DND-41 (cell line): ENCODE measurements at places on chromosomes 4 and X.

DNA sequence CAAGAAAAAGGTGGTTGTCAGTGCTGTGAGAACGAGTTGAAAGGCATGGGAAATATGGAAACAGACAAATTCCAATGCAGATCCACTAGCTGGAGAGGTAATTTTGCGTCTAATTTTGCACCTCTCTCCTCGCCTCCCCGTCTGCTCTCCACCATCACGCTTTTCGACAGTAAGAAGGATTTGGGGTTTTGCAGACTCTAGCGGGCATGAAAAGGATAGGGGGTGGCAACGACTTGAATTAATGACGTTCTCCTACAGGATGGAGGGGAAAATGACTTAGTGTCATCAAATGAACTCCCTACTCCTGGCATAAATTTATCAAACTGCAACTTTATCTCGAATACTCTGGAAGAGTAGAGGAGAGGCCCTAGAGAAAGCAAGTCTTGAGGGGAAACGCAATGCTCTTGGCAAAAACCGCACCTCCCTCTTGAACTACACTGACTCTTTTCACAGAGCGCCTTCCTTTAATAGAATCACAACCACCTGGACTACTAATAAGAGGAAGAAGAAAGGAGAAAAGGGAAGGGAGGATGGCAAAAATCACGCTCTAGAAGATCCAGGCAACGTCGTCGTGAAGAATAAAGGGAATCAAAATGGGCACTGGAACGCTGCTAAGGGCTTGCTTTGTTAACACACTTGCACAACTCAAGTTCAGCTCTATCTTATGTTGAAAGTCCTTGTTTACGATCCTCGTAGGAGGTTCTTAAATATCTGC lies 871 bp upstream of the SLITRK2 start:
- no peak for DNase-seq

GRCh38 chr4:52853351-52853750 lies 8.8 kb upstream of the RASL11B start:
- DNase-seq: no peak

GRCh38 chrX:136736690-136737089 lies 44.0 kb downstream of the ARHGEF6 start:
- no peak for DNase-seq

GRCh38 chr4:10983268-10983667 lies 298.7 kb upstream of the CLNK start:
- DNase-seq: peak; percentile 6

- DNase-seq: no peak
Measured at GRCh38 chr4:168128601-168129000, 36.3 kb downstream of the ANXA10 start.

- DNase-seq: no peak
Measured at GRCh38 chr4:41569961-41570360, 32.0 kb downstream of the LIMCH1 start.

GRCh38 chrX:22035236-22035635 lies 3.1 kb downstream of the PHEX start:
- no peak for DNase-seq

DNA sequence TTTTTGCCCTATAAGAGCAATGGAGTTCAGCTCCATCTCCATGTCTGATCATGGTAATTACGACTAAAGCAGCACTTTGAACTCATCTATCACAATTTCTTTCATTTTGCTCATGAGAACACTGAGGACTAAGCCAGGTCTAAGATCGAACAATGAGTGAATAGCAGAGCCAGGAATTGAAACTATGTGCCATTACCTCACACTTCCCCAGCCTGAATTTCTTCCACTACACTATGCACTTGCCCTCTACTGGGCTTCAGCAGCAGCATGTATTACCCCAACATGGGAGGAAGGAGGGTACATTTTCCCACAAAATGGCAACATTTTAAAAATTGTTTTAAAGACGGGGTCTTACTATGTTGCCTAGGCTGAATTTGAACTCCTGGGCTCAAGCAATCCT lies 274.7 kb upstream of the FGF13 start:
- no peak for DNase-seq

DNA sequence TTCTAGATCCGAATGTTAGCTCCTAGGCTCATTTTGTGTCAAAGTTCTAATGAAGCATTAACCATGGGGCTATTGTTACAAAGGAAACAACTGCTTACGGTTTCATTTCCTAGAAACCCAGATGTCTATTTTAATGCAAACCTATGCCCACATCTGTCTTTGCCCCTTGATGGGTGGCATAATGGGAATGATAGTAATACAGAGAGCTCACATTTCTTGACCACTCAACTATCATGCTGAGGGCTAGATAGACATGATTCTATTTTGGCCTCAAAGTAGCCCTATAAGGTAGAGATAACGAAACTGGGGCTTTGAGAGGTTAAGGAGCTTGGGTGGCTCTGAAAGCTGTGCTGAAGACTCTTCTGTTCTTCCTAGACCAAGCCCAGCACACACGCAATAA lies 1.9 kb downstream of the TLR7 start:
- DNase-seq: no peak

GRCh38 chr4:41098093-41099048 lies 116.0 kb downstream of the APBB2 start:
- no peak for DNase-seq

DNA sequence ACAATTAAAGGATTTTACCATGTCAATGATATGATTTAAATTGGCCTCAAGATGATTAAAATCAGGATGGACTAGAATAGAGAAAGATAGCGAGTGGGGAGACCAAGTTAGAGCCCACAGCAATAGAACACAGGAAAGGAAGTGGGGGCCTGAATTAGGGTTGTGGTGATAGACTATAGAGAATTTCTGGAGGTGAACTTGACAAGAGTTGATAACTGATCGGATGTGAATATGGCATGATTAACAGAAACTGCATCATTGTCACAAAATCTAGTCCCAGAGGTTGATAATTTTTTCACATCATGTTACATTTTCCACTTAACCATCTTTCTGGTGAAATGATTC lies 26.3 kb upstream of the TRPC3 start:
- DNase-seq: no peak

DNA sequence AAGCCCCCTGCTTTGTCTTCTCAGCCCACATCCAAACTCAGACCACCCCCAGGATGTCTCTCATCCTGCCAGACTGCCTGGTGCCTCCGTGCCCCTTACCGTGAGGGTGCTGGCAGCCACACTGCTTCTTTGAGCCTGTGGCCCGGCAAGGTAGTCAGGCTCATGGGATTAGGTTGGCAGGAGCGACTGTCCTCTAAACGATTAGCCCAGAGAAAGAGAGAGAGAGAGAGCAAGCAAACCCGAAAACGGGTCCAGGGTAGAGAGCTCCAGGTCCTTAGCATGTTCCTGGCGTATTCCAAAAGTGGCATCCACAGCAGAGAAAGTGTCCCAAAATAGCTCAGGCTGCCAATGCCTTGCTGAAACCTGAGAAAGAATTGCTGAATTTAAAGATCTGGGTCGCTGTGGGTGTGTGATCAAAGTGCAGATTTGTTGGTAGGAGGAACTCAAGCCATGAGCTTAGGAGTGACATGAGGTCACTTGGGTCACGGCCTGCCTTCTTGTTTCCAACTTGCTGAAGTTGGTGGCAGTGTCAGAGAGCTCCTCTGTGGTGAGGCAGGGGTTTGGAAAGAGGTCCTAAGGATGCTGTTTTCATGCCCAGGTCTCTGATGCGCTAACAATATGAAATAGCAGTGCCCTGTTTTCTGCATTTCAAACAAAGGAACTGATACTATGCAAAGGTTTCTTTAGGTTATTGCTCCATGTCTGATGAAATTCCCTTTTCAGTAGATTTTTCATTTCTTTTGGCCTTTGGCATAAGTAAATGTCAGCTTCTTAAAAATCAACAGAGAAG lies 81.6 kb downstream of the RTL9 start:
- no peak for DNase-seq

DNA sequence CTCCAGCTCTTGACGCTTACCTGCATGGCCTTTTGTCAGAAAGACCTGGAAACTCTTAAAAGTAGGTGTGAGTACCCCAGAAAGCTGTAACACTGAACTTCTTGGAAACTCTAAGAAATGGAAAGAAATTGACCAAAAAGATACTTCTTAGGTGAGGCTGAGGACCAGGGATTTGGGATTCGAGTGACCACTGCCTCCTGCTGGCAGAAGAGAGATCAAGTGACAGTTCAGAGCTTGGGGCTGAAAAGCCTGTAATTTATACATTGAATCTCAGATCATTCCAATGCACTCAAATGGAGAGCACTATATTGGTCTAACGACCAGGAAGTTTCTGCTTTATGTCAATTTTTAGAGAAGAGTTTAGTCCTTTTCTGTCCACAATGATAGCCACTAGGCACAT lies 204.6 kb downstream of the PDGFRA start:
- DNase-seq: no peak

DNA sequence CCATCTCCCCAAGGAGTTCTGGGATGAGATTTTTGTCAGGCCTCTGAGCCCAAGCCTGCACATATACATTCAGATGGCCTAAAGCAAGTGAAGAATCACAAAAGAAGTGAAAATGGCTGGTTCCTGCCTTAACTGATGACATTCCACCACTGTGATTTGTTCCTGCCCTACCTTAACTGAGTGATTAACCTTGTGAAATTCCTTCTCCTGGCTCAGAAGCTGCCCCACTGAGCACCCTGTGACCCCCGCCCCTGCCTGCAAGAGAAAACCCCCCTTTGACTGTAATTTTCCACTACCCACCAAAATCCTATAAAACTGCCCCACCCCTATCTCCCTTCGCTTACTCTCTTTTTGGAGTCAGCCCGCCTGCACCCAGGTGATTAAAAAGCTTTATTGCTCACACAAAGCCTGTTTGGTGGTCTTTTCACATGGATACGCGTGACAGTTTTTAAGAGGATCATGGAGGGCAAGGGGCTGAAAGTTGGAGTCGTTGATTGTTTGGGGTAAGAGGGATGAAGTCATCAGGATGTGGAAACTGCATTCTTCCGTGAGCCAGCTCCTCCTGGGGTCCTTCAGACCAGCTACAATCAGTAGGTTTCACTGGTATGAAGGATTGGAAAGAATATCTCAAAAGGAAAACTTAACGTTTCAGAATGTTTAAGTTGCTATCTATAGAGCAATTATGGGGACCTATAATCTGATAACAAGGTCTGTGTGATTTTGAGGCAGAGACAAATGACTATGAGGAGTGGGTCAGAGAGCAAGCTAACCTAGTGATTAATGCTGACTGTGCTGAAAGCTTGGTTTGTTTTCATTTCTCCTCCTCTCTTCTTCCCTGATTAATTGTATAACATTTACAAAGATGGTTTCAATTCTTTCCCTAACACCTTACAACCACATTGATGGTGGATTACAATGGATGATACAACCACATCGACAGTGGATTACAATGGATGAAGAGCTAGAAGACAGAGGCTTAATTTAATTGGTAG lies 28.6 kb upstream of the MAGEA11 start:
- no peak for DNase-seq
